Uterus (tissue), 4 donors: ENCODE measurements at places on chromosomes 5 and 9. TPM values are rescaled to one million over a fixed set of nuclear protein-coding genes. Genes with fewer than 3 reads are reported as not detected.

DNA sequence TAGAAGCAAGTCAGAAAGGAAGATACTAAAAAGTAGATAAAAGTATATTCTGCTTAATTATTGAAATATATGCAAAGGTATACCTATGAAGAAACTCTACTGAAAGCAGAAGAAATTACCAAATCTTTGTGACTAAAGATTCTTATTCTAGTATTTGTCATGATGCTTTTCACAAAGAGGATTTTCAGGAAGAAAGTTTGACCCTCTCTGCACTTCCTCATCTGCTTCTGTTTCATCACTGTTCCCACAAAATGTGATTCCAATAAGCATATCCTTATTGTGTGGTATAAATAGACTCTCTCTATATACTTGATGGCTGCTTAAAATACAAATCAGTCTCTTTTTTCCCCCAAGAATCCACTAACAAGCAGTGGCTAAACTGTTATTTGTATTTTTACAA is 2139.6 kb upstream of the ACO1 start:
- no peak overlapping the region for H3K4me3 ChIP-seq
- no peak for DNase-seq
- H3K27me3 ChIP-seq: no peaks in the 10 kb centered on the region
- H3K27ac ChIP-seq: no peak overlapping the region
- no peaks in the 10 kb centered on the region for H3K36me3 ChIP-seq

DNA sequence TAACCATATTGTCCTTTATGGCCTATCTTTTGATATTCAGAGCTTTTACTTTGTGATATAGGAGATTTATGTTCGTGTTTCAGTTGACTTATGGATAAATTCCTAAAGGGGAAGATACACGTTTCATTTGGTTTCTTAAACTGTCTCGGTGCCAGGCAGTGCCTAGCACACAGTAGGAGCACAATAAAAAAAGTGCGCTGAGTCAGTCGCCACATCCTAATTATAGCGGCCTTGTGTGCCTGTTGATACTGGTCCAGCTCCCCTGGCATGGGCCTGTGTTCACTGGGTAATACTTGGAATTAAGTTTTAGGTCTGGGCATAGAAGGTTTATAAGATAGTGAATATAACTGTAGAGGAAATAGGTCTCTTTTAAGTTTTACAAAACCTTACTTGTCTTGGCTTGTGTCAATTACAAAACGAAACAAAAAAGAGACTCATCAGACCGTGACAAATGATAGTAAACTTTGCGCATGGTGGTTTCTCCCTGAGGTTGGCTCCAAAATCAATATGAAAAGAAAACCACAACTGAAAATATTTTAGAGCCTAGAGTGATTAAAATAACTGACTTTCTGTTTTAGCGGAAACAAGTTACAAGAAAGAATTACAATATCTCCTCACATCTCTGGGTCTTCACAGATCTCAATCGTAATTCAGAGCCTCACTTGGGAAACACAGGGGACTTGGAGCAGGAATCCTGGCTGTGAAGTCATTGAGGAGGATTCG is 84.8 kb downstream of the MVB12B start:
- no peak for DNase-seq
- H3K4me1 ChIP-seq: no peaks in the 10 kb centered on the region
- H3K4me3 ChIP-seq: no peak overlapping the region
- no peaks in the 10 kb centered on the region for H3K36me3 ChIP-seq
- no peaks in the 10 kb centered on the region for H3K27me3 ChIP-seq

DNA sequence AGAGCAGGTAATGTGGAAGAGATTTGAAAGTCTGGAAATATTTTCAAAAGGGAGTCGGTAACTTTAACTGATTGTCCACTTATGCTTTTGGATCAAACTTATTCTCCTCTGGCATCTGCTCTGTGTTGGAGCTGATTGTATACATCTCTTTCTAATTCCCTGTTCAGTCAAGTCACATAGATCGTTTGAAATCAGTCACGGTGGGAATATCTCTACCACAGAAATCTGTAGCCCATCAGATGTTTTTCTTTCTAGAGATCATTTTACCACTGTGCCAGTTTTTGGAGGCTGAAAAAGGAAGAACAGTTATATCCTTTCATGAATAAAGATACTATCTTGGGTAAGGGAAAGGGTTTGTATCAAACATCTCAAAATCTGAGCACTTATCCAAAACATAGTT is 1853.3 kb downstream of the EFNA5 start:
- no peak for DNase-seq
- no peaks in the 10 kb centered on the region for H3K4me1 ChIP-seq
- H3K36me3 ChIP-seq: no peaks in the 10 kb centered on the region
- H3K27ac ChIP-seq: no peak overlapping the region
- no peak overlapping the region for H3K4me3 ChIP-seq

- no peaks in the 10 kb centered on the region for H3K27me3 ChIP-seq
- H3K4me3 ChIP-seq: no peak overlapping the region
- H3K4me1 ChIP-seq: no peaks in the 10 kb centered on the region
- no peaks in the 10 kb centered on the region for H3K36me3 ChIP-seq
- H3K27ac ChIP-seq: no peak overlapping the region
These were observed 416.0 kb upstream of the CCNH start for GRCh38 chr5:87828545-87829216.

GRCh38 chr9:126290871-126291270 is 35.8 kb upstream of the MVB12B start:
- no peak overlapping the region for H3K4me3 ChIP-seq
- H3K4me1 ChIP-seq: no peaks in the 10 kb centered on the region
- H3K36me3 ChIP-seq: no peaks in the 10 kb centered on the region
- no peak overlapping the region for H3K27ac ChIP-seq

DNA sequence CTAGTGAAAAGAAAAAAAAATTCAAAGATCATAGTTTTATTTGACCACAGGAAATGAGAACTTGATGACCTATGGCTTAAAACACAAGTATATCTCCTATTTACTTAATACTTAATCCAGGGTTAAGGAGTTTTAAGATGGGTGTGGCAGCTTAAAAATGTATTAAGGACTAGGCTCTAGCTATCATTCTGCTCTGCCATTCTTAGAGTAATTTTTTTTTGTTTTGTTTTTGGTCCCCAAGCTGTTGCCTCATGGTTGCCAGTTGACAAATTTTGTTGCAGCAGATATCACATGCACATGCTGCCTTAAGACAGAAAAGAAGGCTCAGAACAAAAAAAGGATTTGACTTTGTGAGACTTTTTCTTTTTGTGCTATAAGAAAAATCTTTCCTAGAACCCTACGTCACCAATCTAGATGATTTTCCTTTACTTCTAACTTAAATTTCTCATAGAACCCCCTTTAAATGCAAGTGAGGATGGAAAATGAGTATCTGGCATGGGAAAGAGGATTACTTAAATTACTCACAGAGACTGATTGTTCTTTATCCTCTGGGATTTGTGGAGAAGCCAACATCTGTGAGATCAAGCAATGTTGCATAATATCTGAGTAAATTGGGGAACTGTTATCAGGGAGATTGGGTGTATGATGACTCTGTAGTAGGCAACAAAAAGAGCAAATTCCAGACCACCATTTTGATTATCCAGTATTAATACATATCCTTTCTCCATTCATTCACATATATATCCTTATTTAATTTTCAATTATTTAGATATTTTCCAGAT is 364.7 kb upstream of the CD180 start:
- no peak for DNase-seq
- H3K36me3 ChIP-seq: no peaks in the 10 kb centered on the region
- H3K4me3 ChIP-seq: no peak overlapping the region
- no peaks in the 10 kb centered on the region for H3K4me1 ChIP-seq

Gene FOXD4L5
- total RNA-seq: not detected

Gene CDC20B
- total RNA-seq: not detected
